ENCODE measurements at places on chromosomes 1 and 21.
A peak's percentile ranks its signal among the peaks of the same experiment; 100 is the strongest.

DNA sequence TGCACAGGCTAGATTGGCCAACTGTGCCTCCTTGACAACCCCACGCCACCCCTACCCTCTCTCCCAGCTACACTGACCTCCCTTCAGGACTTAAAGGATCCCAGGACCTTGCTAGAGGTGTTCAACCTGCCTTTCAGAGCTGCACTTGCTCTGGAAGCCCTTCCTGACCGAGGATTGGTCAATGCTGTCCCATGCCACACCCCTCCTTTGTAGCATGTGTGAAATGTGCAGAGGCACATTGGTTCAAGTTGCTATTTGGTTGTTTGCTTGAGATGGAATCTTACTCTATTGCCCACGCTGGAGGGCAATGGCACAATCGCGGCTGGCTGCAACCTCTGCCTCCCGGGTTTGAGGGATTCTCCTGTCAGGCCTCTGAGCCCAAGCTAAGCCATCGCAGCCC is 21.8 kb downstream of the ACTA1 start:
- no peak for DNase-seq

GRCh38 chr1:202088206-202088605 is 34.5 kb upstream of the GPR37L1 start:
- no peak for DNase-seq

GRCh38 chr21:27561116-27561515 is 594.2 kb upstream of the ADAMTS5 start:
- DNase-seq: no peak

DNA sequence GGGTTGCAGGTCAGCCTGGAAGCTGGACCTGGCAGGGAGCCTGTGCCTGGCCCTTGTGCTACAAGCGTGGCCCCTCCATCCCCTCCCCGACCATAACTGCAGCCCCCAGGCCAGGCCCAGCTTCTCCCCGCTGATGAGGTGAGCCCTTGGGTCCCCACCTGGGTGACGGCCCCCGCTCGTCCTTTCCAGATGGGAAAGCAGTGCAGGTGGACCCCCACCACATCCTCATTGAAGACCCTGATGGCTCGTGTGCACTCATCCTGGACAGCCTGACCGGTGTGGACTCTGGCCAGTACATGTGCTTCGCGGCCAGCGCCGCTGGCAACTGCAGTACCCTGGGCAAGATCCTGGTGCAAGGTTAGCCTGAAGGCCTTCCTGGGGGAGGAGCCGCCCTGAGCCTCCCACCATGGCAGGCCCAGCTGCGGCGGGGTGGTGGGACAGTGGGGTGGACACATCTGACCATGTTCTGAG is 56.9 kb downstream of the TRIM11 start:
- no peak for DNase-seq

DNA sequence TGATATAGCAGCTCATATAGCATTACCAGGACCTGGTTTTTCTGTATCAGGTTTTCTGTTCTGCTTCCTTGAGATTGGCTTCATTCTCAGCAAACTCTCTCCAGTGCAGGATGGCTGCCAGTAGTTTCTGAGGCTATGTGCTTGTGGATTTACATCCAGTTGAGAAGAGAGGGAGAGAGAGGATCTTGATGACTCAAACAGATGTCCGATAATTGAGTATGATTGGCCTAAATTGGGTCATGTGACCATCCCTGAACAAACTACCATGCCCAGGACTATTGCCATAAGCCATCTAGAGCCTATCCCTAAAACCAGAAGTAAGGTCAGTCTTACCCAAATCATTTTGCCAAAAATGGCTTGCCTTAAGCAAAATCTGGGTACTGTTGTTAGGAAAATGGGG is 18.1 kb upstream of the PSMA5 start:
- DNase-seq: no peak

GRCh38 chr1:27624467-27625178 is 10.4 kb downstream of the FGR start:
- DNase-seq: peak; percentile 75

GRCh38 chr1:193059282-193060114 is at the start of the genes RO60 and UCHL5:
Gene RO60, plus strand, starts transcription at chr1:193059612. Its CDS starts 9,443 bp downstream, at chr1:193069055.
Gene UCHL5, minus strand, starts transcription at chr1:193059360. Its CDS starts 100 bp downstream, at chr1:193059260.
- DNase-seq: peak; percentile 96

GRCh38 chr1:241825581-241825980 is 22.4 kb upstream of the EXO1 start:
- DNase-seq: no peak

- DNase-seq: no peak
These were observed 47.7 kb downstream of the SYCP1 start for GRCh38 chr1:114902343-114902742.

DNA sequence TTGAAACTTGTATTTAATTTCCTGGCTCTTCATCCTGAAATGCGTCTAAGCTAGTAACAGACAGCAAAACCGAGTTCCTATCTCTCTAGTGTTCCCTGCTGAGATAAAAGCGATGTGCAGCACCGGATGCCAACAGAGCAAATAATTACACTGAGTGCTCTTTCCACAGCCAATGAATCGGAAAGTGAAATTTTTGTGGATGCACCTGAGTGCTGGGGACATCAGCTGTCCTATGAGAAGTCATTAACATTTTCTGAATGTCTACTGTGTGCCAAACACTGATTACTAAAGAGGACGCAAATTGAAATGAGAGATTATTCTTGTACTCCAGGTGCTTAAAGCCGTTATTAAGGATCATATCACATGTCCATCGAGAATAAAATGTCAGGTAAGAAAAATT is 278.0 kb downstream of the RGS7 start:
- no peak for DNase-seq

DNA sequence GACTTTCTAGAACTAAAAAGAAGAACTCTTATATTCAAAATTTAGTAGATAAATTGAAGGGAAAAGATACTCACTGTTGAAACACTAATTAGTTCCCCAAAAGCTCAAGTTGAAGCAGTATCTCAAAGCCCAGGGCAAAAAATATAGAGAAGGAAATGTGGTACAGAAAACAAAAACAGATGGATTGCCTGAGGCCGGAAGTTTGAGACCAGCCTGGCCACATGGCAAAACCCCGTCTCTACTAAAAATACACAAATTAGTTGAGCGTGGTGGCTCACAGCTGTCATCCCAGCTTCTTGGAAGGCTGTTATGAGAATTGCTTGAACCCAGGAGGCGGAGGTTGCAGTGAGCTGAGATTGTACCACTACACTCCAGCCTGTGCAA is 36.0 kb downstream of the FAM177B start:
- DNase-seq: peak; percentile 4

DNA sequence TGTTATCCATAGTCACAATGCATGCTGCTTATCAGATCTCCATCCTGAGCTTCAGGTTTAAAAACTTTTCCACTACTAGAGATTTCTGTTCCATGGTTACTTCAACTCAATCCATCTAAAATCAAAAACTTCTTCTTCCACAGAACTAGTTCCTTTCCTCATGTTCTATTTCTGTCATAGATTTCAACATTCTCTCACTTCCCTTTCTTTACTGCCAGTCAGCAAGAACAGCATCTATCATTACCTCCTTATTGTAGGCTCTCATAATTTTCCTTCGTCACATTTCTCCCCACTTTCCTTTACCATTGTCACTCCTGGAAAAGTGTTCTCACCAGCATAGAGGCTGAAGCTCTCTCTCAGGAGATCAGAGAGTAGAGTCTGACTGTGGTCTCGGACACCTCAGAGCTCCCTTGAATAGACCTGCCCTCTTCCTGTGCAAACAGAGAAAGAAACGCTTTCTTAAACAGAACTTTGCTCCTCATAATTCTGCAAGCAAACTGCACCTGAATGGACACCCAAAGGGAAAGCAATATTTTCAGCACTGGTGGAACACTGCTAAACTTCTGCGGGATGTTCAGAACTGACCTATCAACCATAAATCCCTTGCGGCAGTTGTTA is 48.7 kb upstream of the KIRREL1 start:
- DNase-seq: no peak

GRCh38 chr1:23441446-23442148 is 17.0 kb upstream of the TCEA3 start:
- DNase-seq: no peak

DNA sequence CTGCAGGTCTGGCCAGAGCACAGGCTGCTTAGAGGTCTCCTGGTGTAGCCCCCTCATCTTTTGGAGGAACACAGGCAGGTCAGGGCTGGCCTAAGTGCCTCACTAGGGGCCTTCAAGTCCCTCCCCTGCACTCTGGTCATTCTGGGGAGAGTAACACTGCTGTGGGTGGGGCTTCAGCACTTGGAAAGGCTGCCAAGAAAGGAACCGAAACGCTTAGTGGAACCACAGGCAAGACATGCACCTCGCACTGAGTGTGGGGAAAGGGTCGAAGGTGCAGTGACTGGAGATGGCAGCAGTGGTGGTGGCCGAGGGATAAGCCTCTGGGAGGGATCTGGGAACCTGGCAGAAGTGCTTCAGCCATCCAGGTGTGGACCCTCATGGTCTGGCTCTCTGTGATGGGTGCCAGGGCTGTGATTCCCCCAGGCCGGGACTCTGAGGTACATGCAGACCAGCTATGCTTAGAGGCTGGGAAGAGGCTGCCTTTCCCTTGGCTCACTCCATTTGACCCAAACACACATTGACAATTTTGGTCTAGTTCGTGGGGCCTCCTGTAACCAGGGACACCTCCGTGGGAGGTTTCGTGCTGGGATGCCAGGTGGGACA is 182.9 kb upstream of the CSF3R start:
- no peak for DNase-seq

DNA sequence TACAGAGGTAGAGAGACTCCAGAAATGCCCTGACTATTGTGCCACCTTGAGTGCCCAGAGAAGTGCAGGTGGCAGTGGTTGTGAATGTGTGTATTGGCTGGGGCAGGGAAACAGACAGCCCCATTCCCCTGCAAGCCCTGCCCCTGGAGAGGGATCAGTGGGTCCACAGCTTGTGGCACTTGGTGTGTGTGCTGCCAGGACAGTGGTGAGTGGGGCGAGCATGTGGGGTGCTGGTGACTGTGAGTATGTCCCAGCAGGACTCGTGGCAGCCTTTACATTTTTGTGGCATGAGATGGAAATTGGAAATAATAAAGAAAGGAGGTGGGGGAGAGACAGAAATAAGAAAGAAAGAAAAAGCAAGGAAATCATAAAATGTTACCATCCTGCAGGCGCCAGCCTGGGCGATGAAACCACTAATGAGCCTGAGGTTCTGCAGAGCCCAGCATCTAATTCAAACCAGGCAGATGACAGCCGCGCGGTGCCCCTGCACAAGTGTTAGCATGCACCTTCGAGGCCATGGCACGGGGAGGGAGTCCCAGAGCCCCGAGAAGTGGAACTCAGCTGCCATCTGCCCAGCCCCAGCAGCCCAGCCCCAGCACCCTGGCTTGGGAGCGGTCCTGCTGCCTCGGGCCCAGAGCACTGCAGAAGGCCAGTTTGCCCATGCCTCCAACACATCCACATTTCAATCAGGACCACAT is 49.1 kb upstream of the ZBTB40 start:
- no peak for DNase-seq

- DNase-seq: no peak
These were observed 17.6 kb upstream of the CLIC4 start for GRCh38 chr1:24727501-24728216.

DNA sequence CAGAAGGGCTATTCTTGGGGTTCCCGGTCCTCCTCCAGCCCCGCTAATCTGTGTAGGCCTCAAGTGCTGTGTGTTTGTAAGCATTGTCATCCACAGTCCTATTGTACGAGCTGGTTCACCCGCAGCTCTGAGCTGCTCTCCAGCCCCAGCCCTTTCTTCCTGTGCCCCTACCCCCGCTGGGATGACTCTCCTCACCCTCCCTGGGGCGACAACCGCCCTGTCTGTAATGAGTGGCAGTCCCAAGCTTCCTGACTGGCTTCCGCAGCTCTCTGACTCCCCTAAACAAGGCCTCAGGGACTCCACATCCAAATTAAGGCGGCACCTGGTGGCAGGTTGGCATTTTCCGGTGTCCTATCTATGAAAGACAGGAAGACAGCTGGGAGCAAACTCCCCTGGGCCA is 45.8 kb downstream of the TFF3 start:
- no peak for DNase-seq

DNA sequence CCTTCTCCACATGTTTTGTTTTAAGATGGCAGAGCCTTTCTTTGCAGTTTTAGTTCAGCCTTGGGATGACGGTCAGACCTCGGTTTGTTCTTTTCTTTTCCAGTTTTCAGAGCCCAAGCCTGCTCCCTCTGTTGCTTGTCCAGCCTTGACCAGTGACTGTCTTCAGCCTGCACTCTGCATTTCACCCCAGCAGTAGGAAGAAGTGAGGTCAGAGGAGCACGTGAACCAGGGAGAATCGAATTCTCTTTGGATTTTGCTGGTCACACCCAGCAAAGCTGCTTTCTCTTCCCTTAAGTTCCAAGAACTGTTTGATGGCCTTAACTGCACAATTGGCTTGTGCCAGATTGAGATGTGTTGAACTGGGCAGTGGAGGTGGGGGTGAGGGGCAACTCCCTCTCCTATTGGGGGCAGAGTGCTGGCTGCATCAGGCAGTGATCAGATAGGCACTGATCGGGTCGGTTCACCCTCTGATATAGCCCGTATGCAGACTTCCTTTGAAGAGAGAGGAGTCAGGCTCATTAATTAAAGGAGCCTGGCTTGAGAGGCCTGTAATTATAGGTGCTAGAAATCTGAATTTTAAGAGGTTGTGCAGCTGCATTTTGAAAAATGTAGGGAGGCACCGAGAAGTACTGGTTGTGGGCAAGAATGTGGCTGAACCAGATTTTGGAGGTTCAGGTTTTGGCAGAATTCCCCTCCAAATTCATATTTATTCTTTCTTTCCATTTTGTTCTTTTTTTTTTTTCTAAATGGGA is 42.4 kb downstream of the PEX14 start:
- no peak for DNase-seq

DNA sequence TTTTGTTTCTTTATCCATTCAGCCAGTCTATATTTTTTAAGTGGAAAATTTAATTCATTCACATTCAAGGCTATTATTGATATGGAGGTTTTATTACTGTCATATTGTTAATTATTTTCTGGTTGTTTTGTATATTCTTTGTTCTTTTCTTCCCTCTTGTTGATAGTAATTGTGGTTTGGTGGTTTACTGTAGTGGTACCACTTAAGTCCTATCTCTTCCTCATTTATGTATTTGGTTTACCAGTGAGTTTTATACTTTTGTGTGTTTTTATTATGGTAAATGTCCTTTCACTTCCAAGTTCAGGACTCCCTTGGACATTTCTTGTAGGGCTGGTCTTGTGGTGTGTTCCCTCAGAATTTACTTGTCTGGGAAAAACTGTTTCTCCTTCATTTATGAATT is 28.1 kb upstream of the PM20D1 start:
- DNase-seq: no peak

- DNase-seq: peak; percentile 25
These were observed 4.8 kb downstream of the FASLG start for GRCh38 chr1:172663732-172664131.

DNA sequence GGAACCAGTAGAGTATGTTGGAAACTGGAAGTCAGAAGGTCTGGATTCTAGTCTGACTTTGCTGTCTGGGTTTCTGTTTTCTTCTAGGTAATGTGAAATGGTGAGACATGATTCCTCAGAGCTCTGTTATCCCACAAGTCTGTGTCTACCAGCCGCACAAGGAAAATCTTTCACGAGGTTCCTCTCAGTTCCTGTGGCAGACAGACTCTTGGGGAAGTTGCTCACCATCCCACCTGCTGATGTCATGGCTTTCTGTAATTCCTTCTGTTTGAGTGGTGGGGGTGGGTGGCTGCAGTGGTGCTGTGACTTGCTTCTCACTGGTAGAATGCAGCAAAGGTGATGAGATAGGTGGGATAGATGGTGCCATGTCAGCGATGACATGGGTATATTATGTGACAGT is 17.1 kb upstream of the SCMH1 start:
- DNase-seq: no peak

Data from NK-92 treated with Interleukin-12 subunit alpha and Interleukin-12 subunit beta, amount 100 ng/mL, for 24 hours (cell line).